ENCODE measurements at places on chromosomes 4 and X.

DNA sequence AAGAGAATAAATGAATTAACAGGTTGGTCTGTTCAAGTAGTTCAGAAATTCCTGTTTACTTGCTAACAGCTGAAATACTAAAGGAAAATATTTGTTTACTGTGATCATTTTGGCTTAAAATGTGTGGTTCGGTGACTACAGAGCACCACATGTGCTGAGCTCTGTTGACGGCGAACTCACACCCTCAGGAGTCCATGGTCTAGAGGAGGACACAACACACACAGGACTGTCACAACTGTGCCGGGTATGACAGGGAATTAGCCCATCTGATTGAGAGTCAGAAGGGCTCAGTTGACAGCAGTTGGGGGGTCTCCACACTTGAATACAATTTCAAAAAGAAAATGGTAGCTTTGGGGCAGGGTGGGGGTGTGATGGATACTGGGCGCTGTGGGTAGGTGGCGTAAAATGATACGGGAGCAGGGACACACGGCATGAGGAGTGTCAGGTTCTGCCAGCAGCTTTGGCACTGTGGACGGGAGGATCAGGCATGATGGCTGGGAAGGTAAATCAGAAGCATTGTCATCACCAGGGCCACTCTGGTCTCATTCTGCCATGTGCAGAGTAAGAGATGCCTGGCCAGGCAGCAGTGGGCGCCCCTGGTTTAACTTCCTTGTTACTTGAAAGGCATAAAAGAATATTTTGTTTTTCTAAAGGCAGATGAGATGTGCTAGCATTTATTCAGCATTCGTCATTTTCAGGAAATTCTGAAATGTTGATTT is 33.3 kb downstream of the CLDN22 start:
- DNase-seq = no peak

GRCh38 chrX:20265221-20265725 is 1.4 kb downstream of the RPS6KA3 start:
- no peak for DNase-seq

GRCh38 chrX:70252491-70252890 is 7.5 kb downstream of the P2RY4 start:
- DNase-seq = no peak

GRCh38 chr4:102842367-102842766 is 15.0 kb upstream of the UBE2D3 start:
- DNase-seq = no peak

DNA sequence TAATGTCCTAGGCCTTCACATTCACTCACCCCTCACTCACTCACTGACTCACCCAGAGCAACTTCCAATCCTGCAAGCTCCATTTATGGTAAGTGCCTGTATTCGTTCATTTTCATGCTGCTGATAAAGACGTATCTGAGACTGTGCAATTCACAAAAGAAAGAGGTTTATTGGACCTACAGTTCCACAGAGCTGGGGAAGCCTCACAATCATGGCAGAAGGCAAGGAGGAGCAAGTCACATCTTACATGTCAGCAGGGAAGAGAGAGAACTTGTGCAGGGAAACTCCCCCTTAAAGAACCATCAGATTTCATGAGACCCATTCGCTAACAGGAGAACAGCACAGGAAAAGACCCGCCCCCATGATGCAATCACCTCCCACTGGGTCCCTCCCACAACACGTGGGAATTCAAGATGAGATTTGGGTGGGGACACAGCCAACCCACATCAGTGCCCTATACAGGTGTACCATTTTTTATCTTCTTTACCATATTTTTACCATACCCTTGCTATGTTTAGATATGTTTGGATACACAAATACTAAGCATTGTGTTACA is 18.2 kb upstream of the TLR1 start:
- DNase-seq = no peak

GRCh38 chrX:44975666-44976263 is 102.8 kb downstream of the KDM6A start:
- no peak for DNase-seq

DNA sequence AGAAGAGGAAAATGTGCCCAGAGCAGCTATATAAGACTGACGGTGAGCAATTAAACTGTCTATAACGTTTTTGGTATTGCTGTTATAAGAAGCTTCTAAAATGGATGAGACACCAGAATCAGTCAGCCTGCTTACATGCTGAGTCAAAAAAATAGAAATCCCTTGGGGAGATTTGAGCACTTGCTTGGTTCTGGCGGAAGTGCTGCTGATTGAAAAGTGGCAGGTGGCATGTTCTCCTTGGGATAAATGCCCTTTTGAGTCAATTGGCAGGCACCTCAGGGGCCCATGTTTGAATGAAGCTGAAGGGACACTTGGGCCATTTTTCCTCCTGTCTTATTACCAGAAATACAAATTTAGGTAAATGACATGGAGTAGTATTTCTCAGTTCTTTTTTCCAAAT is 148.7 kb downstream of the PTCHD1 start:
- DNase-seq = no peak

- no peak for DNase-seq
These were observed at the start of gene CRLF2 for GRCh38 chrX:1212532-1212931. TSS of gene CRLF2 (minus strand) at chrX:1212649. CDS start at chrX:1212634, 15 bp downstream.

GRCh38 chrX:119398587-119398973 is 556 bp upstream of the SLC25A43 start:
- no peak for DNase-seq

DNA sequence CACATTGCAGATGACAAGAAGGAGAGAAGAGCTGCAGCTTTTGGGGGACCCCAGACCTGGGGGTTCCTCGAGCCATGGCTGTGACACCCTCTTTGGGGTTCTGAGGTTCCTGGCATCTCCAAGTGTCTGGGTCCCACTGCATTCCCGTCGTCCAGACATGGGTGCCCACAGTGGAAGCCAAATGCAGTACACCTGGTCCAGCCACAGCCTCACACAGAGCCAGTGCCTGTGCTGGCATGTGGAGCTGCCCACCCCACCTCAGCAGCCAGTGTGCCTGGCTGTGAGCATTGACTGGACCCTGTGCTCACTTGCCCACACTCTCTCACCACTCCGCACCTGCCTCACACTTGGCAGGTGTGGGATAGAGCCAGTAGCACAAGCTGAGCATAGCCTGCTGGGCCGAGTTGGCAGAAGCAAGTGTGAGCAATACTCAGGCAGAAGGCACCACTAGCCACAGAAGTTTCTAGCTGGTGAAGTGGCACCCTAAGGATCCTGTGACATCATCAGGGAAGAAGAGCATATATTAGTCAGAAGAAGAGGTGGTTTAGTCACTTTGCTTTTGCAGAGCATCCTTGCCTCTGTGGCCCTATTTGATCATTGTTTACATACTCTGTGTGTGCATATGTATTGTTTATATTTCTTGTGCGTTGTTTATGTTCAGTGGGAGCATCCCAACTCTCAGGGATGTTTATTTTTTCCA is 65.0 kb upstream of the MAGEB2 start:
- DNase-seq = no peak

- DNase-seq = no peak
These were observed 602.8 kb upstream of the EPHA5 start for GRCh38 chr4:66273110-66273509.

DNA sequence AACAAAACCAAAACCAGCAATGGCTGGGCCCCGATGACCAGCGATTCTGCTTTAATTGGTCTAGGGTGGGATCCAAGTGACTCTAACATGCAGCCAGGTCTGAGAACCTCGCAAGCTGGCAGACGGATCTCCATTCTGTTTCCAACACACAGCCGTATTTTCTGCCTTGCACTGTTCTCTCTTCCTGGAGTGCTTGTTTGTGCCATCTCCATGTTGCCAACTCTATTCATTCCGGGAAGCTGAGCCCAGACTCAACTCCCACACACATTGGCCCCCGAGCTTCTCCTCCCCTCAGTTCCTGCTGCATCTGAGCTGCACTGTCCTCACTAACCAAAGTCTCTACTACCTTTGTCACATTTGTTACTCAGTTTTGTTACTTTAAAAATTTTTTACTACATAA is 35.6 kb downstream of the GEMIN8 start:
- no peak for DNase-seq

DNA sequence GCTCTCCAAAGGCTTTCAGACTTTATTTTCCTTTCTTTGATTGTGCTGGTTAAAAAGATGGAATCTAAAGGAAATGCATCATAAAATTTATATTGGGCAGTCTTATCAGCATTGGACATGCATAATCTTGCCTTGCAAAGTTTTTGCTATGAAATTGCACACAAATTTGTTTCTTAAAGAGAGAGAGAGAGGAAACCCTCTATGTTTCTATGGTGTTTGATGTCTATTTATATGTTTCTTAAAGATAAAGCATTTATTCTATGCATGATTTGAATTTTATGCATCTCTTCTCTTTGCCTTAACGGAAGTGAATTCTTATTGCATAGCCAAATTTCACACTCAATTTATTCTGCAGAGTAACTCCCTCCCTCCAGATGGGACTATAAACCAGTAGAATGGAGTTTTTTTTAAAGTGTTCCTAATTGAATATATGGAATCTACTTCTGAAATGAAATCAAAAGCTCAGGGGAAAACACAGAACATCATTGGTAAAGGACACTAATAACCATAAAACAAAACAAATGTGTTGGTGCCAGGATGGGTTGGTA is 83.5 kb upstream of the PPARGC1A start:
- DNase-seq = no peak

DNA sequence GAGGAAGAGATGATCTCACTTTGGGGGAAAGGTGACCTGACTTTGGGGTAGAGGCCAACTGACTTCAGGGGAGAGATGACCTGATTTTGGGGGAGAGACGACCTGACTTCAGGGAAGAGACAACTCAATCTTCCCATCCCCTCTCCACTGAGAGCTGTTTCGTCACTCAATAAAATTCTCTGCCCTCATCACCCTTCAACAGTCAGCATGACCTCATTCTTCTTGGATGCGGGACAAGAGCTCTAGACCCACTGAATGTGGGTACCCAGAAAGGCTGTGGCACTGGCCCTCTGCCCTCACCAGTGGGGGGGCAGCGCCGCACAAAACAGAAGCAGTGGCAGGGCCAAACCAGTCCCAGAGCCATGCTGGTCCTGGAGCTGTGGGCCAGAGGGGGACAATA is 34.6 kb downstream of the ATXN3L start:
- no peak for DNase-seq

GRCh38 chrX:72169008-72169728 is 12.4 kb upstream of the PIN4 start:
- DNase-seq = no peak

GRCh38 chrX:148915474-148915873 is 415.1 kb downstream of the AFF2 start:
- DNase-seq = no peak

DNA sequence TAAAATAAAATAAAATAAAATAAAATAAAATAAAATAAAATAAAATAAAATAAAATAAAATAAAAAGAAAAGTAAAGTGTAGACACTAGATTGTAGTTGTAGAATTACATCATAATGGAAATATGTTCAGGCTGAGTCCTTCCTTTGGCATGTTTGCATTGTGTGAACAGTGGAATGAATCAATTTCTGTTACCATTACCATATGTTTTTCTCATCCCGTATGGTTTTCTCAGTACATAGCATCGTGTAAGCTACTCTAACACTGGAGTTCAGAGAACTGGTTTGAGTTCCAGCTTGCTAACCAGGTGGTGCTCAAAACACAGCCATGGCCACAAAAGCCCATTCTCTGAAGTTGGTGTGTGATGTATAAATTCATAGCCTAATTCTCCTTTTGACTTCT is 45.9 kb downstream of the USP11 start:
- DNase-seq = no peak

- DNase-seq = no peak
These were observed 43.7 kb upstream of the FRMD7 start for GRCh38 chrX:132171478-132171877.

DNA sequence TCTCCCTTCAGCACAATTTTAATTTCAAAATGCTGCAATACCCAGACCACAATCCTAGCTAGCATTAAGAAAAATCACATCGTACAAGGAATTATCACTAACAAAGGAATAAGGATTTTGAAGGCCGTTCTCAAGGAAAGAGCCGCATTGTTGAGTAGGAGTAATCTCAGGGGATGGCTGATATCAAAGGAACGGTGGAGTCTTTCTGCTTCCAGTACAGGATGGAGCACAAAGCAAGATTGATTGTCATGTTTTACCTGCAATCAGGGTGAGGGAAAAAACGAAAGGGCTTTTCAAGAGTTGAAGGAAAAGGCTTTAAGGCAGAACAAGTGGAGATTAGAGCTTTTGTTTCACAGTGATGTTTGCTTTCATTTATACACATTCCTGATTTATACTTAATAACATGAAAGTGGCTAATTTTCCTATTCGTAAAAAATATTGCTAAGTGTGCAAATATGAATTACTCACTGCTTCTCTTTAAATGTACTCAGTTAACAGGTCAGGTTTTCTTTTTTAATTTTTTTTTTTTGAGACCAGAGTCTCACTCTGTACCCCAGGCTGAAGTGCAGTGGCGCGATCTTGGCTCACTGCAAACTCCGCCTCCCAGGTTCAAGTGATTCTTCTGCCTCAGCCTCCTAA is 207.0 kb downstream of the TRIML1 start:
- no peak for DNase-seq

- DNase-seq = no peak
These were observed 8.2 kb downstream of the FHIP1A start for GRCh38 chr4:151417164-151417571.

DNA sequence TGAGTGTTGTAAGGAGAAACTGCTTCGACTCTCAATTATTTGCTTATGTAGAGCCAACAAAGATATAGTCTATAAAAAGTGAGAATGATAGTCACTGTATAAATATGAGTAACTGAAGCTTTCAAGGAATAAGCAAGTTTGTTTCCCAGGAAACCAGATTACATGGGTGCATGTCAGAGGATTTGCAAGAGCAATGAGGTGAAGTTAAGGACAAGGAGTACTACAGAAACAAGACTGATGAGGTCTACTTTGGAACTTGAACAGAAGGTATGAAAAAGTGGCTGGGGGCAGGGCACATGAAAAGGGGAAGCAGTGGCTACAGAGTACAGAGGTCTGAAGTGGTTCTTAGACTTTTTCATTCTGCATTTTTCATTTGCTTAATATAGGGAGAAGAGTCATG is 321.0 kb upstream of the CXXC4 start:
- no peak for DNase-seq

DNA sequence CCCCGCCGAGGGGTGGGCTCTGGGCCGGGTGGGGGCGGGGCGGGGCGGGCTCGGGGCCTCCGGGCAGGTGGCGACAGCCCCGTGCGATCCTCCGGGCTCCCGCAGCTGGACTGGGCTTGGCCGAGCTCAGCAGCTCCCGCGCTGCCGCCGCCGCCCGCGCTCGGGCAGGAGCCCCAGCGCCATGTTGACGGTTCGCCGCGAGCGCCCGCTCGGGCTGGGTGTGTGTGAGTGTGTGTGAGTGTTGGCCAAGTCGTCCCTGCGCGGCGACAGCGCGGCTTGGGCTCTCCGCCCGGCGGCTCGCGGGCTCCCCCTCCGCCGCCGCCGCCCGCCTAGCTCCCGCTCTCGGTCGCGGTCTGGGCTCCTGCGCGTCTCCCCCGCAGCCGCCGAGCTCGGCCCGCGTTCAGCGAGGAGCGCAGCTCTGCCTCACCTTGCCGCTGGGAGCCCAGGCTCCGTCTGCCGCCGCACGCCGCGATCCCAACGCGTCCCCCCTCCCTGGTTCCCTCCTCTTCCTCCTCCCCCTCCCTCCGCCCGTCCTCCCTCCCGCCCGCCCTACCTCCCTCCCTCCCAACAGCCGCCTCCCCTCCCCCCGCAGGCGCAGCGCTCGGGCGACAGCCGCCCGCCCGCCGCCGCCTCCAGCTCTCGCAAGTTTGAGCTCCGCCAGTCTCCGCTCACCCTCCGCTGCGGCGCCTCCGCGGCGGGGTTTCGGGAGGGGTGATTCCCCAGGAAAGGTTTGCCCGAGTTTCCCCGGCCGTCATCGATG is at the start of gene BCOR:
TSS of gene BCOR (minus strand) at position 455 of the 760 bp plus-strand sequence. CDS start 20,029 bp downstream, outside the sequence.
- no peak for DNase-seq

GRCh38 chrX:21374994-21375707 is 933 bp downstream of the CNKSR2 start:
- DNase-seq = no peak
